ENCODE measurements at places on chromosomes 12 and 14.

GRCh38 chr12:49039421-49040363 is 20.9 kb downstream of the KMT2D start:
- DNase-seq, result no peak

DNA sequence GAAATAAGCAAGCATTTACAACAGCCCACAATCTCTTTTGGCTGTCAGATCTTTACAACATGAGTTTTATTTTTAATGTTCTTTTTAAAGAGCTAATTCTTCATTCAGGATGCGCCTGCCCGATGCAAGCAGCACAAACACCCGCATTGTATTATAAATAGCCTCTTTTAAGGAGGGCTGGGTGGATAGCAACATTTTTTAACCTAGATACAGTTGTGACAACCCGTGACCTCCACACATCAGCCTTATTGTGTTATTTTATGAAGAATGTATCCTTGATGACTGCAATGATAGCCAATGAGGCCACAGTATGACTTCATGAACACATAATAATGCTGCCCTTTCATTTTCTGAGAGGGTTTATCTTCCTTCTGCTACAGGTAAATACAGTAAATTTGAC is 173.7 kb downstream of the FOXN3 start:
- DNase-seq, result no peak

DNA sequence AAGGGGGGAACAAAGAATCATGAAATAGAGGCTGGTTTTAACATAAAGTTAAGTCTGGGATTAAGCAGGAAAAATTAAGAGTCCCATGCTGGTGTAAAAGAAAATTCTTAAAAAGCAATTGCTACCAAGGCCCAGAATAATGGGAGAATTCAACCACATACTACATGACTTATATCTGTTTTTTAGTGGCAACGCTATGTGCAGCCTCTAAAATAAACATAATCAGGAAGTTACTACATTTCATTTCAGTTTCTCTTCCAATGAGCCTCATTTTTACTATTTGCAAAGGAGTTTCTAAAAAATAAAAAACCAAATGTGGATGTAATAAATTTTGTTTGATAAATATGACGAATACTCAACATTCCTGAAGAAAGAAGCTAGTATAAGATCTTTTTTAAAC is 58.1 kb downstream of the CPNE8 start:
- DNase-seq, result no peak

GRCh38 chr12:47772094-47772660 is 861 bp upstream of the SLC48A1 start:
- DNase-seq, result no peak

DNA sequence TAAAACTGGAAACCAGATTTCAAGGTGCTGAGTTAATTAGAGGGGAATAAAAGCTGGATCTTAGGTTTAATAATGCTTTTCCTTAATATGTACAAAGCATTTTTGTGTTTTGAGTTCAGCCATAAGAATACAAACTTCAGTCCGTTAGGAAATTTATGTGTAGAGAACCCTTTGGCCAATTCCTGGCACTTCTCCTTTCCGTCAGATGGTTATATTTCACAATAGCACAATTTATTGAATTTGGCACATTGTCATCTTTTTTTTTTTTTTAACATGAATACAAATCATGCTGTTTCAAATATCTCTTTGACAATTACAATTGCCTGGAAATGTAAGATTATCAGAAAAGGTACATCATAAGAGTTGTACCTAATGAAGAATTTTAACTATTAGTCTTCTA is 56.2 kb upstream of the DDHD1 start:
- no peak for DNase-seq

DNA sequence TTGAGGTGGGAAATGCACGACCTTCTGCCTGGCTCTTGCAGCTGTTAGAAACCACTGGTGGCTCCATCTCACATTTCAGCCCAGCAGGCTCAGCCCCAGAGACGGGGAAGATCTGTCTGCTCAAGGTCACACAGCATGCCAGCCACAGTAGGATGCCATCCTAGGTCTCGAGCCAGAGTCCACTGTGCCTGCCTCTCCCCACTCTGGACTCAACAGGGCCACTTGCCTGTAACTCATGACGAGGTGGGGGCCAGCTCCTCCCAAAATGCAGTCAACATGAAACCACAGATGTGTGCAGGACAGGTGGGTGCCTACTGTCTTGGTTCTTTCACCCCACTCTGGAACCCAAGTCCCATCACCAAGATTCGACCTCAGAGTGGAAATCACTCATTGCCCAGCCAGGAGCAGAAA is 23.2 kb downstream of the BCL11B start:
- DNase-seq, result no peak

DNA sequence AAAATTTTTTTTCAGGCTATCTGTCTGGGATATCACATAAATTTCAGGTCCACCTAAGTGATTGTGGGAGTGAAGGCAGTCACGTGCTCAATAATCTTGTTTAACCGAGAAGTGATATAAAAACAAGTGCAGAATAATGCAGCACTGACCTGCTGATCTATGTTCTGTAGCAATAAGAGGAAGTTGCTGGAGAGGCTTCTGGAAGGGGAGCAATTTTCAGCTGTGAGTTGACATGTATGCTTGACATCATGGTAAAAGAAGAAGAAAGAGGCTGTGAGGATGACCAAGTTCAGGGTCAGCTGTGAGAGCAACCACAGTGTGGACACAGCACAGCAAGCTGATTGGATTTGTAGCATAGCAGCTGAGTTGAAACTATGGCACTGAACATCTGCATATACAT is 172.0 kb upstream of the PELI2 start:
- DNase-seq, result no peak

GRCh38 chr12:52691076-52691840 is 11.1 kb upstream of the KRT1 start:
- no peak for DNase-seq
